ENCODE measurements at places on chromosomes 3 and 15.

- DNase-seq = no peak
Measured at GRCh38 chr3:142650001-142650693, 54.0 kb downstream of the PLS1 start.

- DNase-seq = peak; percentile 7
Measured at GRCh38 chr3:5136211-5136918, 14.3 kb downstream of the ARL8B start.

GRCh38 chr3:143040261-143040879 lies 39.0 kb downstream of the U2SURP start:
- peak; percentile 38 for DNase-seq

DNA sequence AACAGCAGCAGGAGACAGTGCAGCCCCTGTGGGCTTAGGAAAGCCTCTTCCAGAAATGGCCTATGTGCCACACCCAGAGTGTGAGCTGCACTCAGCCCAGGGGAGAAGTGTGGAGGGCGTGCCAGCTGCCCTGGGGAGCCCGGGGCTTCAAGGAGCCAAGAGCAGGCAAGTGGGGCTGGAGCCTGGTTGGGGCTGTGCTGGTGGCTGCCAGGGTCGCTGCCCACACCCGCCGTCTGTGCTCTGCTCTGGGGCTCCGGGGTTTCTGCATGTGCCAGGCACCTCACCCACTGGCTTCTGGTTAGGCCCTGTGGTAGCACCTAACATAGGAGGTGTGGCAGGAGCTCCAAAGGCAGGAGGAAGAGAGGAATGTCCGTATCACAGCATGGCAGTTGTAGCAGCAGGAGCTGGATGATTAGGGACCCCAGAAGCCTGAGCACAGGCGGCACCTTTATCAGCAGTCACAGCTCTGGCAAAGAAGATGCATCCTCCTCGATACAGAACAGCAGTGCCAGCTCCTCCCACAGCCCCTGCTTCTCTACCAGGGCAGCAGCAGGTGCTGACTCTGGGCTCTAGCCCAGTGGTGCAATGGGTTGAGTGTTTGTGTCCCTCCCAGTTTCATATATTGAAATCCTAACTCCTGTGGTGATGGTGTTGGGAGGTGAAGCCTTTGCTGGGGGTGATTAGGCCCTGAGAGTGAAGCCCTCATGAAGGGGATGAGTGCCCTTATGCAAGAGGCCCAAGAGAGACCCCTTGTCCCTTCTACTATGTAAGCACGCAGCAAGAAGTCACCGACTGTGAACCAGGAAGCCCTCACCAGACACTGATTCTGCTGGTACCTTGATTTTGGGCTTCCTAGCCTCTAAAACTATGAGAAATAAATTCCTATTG lies 70.0 kb upstream of the KLF13 start:
- no peak for DNase-seq

DNA sequence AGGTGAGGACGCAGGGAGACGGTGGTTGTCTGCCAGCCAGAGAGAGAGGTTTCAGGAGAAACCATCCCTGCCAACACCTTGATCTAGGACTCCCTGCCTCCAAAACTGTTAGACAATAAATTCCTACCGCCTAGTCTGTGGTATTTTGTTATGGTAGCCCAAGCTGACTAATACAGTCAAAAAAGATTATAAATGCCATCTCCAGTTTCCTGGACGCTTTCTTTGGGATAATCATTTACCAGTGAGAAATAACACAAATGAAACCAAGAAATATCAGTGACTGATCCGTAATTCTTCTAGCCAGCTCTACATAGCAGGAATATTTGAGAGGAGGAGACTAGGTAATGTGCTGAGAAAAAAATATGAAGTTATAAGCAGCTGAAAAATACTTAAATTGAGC lies 707.8 kb upstream of the LMCD1 start:
- no peak for DNase-seq

DNA sequence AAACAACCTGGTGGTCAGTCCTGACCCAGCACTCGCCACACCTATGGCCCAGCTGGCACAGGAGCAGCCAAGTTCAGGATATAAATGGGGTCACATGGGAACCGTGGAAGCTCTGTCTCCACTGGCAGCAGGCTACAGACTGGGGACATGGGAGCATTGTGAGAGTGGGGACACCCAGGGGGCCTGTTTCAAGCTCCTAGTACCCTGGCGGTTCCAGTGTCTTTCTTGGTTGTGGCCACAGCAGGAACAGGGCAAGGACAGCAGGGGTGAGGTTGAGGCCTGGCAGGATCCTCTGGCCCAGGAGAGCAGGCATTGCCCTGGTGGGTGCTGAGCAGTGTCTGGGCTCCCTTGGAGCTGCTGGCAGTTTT lies 1.9 kb downstream of the CSK start:
- no peak for DNase-seq

- DNase-seq = no peak
Measured at GRCh38 chr3:81871358-81872155, 110.1 kb upstream of the GBE1 start.

- DNase-seq = no peak
Measured at GRCh38 chr3:50435371-50436113, 67.9 kb downstream of the CACNA2D2 start.

DNA sequence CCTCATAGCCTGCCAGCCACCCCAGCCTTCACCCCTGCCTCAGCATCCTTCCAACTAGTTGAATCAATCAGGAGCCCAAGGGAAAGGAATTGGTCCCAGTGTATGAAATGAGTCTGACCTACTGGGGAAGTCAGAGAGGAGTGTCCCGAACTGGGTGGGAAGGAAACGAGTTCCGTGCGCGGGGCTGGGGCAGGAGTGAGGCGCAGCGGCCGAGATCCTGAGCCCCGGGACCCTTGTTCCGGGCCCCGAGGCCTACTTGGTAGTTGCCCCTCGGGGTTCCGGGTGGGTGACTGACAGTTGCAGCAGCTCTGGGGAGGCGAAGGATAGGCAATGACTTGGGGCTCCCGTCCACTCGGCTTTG lies 1.1 kb upstream of the PLCL2 start:
- DNase-seq = no peak

GRCh38 chr3:50552598-50552997 lies 14.9 kb downstream of the C3orf18 start:
- no peak for DNase-seq

GRCh38 chr3:107629566-107629965 lies 106.8 kb downstream of the BBX start:
- DNase-seq = no peak

GRCh38 chr3:109187390-109187789 lies 50.9 kb downstream of the C3orf85 start:
- DNase-seq = no peak

DNA sequence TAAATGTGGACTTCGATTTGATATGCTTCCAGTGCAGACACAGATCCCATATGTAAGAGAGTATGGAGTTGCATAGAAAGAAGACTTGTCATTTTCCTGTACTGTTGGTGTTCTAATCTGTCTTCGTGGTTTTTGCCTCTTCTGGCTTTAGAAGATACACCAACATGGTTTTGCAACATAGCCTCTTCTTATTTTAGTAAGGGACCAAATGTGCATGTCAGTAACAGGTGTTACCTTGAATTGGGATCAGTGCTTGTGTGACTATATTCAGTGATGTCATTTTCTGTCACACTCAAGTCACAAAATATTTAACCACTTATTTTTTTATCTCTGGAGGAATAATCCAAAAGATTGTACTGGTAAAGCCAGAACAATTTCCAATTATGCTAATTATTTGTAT lies 140.4 kb downstream of the SNRPN start:
- DNase-seq = no peak

DNA sequence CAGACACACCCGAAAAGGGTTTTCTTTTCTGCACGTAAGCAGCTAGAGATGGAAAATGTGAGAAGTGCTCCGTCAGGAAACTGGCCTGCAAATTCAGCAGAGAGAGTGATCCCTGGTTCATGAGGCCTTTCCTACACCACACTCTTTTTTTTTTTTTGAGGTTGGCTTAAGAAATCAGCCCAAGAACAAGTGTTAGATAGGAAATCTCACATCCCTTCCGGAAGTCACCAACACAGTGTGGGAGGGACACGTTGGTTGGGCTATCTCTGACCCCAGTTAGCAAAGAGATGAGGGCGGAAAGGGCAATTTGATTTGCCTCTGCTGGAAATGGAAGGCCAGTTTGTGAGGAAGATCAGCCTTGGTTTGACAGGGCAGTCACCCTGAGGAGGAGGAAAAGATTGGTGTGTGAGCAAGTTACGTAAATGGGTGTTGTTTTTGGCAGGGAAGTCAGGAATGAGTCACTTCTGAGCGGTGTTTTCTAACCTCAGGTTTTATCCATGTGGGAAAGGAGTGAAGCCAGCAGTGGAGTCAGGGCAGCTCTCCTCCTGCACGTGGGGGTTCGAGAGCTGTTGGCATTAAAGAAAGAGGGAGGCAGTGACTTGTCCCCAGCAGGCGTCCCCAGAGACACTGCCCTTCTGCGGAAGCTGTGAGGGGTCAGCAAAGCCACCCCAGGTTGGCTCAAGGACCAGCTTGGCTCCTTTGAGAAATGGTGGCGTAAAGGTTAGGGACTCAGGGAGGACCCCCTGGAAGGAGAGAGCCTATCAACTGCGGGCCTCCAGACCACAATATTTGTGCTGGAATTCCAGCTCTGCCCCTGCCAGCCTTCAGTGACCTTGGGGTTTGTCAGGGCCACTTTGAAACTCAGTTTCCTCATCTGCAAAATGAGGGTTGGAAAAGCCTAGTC lies 237.6 kb upstream of the BHLHE40 start:
- DNase-seq = no peak

GRCh38 chr3:3015185-3016089 lies 94.7 kb downstream of the IL5RA start:
- peak; percentile 79 for DNase-seq

- DNase-seq = no peak
Measured at GRCh38 chr3:135917076-135917475, 48.5 kb upstream of the PPP2R3A start.

GRCh38 chr15:88057836-88058235 lies 198.7 kb downstream of the NTRK3 start:
- DNase-seq = no peak

DNA sequence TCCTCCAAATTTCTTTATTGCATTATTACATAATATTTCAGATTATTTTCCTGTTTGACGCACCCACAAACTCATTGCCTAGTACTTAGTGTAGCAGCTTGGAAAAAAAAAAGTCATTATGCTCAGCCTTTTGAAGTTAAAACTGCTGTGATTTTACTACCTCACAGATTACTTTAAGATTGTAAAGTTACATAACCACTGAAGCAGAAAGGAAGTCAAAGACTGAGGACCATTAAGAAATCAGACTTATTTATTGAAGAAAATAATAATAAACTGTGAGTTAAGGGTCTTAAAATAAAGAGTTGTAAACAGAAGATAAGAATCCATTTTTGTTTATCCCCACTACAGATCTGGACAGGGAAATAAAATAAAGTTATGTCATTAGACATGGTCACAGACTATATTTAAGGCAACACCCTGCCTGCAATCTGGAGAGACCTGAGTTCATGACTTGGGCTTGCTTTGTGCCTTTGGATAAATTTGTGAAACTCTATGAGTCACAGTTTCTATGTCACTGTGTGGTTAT lies 212.1 kb upstream of the ROBO2 start:
- no peak for DNase-seq

GRCh38 chr3:108300103-108300849 lies 3.9 kb downstream of the HHLA2 start:
- no peak for DNase-seq

- no peak for DNase-seq
Measured at GRCh38 chr3:170205302-170205701, 16.9 kb upstream of the PRKCI start.

GRCh38 chr3:46538803-46539442 lies 27.2 kb downstream of the LRRC2 start:
- no peak for DNase-seq

DNA sequence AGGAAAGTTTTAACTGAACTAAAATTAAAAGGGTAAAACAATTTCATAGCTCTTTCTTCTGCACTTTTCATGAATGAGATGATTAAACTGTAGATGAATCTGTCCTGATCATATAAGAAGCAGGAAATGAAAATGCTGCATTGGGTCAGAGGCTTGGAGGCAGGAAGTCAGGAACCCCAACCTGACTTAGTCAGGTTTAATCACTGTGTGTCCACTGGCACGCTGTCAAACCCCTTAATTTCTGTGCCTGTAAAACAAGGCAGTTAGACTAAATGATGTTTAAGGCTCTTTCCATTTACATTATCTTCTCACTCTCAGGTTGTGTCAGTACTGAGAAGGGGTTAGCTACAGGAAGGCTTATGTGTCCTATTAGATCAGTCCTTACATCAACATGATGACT lies 193.3 kb upstream of the TTC14 start:
- no peak for DNase-seq

DNA sequence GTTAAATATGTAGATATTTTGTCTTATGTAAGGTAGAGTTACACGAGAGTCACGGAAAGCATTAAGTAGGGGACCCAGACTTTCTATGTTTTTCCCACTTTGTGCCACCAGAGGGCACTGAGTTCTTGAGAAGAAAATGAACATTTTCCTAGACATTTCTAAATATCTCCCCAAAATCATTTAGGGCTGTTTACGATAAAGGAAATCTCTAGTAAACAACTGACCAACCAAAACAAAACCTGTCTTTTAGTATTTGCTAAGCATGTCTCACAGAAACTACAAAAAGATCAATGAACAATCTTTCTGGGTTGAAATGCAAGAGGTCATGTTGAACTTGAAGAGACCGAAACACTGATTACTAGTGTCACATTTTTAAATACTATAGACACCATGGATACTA lies 16.1 kb downstream of the POU1F1 start:
- peak; percentile 58 for DNase-seq

DNA sequence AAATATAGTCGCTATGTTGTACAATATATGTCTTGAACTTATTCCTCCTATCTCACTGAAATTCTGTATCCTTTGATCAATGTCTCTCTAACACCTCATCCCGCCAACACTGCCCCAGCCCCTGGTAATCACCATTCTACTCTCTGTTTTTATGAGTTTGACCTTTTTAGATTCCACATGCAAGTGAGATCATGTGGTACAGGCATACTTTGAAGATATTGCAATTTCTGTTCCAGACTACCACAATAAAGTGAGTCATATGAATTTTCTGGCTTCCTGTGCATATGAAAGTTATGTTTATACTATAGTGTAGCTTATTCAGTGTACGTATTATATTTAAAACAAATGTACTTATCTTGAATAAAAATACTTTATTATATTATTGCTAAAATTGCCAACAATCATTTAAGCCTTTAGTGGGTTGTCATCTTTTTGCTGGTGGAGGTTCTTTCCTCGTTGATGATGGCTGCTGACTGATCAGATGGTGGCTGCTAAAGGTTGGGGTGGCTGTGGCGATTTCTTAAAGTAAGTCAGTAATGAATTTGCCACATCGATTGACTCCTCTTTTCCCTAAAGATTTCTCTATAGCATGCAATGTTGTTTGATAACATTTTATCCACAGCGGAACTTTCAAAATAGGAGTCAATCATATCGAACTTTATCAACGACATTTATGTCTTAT lies 257.2 kb downstream of the NFKBIZ start:
- no peak for DNase-seq

GRCh38 chr15:80514071-80514780 lies 110.0 kb downstream of the ARNT2 start:
- DNase-seq = no peak
